Left cardiac atrium (tissue), 4 donors: ENCODE measurements at places on chromosomes 6 and 20.

- no peak for DNase-seq
These were observed 731.6 kb upstream of the MMS22L start for GRCh38 chr6:98014442-98015201.

- DNase-seq = peak; percentile 54
These were observed 88.2 kb downstream of the TCP11 start for GRCh38 chr6:35052694-35053565.

GRCh38 chr6:16496210-16496609 is 257.8 kb downstream of the GMPR start:
- no peak for DNase-seq

- DNase-seq = no peak
These were observed 104.6 kb upstream of the CENPW start for GRCh38 chr6:126235363-126235762.

DNA sequence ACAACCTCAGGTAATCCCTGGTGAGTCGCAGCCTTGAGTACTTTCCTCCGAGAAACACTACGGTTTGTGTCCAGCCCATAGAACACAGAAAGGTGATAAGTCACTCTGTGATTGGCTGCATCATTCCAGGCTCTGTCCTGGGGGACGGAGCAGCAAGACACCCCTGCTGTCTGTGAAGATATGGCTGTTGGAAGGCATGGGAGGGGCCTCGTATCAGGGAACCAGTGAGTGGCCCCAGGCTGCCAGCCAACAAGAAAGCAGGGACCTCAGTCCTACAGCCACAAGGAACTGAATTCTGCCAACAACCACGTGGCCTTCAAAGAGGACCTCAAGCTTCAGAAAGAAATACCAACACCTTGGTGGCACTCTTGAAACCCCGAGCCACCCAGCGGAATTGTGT is 6.4 kb upstream of the EEF1A2 start:
- DNase-seq = no peak

- DNase-seq = no peak
These were observed 263.1 kb downstream of the TBX18 start for GRCh38 chr6:84501315-84501714.

- no peak for DNase-seq
These were observed 977.7 kb upstream of the SLC35B3 start for GRCh38 chr6:9412951-9413559.

DNA sequence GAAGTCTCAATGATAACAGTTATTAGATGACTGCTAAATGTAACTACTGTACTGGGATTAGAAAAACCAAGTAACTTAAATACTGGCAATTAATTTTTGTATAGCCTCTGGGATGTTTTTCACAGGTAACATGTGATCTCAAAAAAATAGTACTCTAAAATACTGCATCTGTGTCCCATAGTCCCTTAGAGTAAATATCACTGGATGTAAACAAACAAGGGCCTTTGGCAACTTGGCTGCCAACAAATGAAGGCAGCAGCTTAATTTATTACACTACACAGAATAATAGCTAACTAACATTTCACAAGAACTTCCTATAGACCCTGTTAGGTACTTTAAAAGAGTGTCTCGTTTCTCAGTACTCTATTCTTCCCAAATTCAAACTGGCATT is 14.0 kb downstream of the ARHGAP18 start:
- no peak for DNase-seq

- DNase-seq = no peak
These were observed 37.3 kb upstream of the MAP7 start for GRCh38 chr6:136587527-136587926.

- no peak for DNase-seq
These were observed 42.9 kb upstream of the PIM1 start for GRCh38 chr6:37126961-37127616.

DNA sequence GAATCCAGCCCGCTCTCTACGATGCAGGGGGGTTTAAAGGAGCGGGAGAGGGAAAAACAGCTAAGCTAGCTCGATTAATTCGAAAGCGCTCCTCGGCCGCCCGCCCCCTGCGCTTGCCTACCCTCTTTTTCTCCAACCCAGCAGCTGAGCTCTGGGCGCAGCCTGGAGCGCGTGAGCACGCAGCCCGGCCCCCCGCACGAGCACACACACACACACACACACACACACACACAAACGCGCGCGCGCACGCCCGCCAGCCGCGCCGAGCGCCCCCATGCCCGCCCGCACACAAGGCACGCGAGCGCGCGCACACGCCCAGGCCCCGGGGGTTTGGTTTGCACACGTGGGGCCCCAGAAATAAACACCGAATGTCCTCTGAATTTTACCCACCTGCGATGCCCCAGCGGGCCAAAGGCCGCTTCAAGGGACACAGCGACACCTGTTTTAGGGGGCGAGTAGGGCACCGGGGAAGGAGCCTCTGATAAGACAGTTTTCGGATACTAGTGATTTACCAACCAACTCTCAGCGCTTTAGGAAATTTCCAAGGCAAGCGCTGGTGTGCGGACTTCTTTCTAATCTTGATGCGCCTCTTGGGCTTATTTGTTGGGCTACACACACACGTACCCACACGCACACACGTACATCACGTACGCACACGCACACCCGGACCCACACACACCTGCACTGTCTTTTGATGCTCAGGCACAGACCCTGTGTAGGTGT is 802 bp upstream of the NRN1 start:
- no peak for DNase-seq

DNA sequence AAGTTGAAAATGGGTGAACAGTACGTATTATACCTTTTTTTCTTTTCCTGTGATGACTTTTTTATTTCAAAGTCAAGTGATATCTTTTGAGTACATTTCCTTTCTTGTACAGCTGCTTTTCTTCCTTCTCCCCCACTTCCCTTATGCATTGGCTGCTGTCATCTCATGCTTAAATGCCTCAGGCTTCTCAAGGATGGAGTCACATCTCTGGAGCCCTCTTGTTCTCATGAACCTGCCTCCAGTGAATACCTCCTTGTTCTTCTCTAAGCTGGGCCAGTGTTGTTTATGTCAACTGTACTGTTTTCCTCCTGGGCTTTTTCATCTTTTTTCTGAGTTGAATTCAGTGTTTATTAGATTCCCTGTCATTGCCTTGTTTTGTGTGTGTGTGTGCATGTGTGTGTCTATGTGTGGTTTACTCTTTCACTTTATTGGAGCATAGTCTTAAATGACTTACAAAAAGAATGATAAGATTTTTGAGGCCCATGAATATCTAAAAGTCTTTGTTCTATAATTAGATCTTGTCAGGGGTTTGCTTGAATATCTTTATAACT is 23.6 kb downstream of the STXBP5 start:
- no peak for DNase-seq

DNA sequence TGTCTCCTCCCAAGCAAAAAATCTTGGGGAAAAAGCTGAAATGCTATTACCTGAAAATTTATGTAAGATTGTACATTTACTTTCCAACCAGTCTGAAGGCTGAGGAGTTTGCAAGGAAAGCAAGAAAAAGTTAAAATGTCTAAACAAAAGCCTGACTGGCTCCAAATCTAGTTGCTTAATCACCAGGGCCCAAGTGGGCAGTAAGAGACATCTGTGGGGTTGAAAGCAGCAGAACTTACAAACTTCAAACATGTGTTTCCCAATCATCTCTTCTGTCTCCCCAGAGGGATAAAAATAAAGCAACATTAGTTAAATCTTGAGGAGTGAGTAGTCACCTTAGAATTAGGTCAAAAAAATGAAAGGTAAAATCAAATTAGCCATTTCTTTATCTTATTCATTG is 98.6 kb downstream of the OGFRL1 start:
- no peak for DNase-seq

DNA sequence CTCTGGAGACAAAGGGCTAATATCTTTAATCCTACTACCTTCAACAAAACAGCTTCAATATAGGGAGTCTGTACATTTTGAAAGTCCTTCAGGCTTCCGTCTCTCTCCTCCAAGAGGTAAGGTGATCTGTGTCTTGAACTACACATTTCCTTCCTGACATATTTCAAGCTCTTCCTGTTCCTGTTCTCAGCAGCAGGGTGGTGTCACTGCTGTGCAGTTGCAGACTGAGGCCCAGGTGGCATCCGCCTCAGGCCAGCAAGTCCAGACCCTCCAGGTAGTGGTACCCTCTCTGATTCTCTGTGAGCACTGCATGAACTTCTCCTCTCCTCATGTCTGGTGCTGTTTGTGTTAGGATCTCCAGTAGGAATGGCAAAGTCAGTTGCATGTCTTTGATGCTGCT is 7.8 kb downstream of the NFYA start:
- DNase-seq = no peak
